ENCODE measurements at places on chromosomes 1 and 21.

GRCh38 chr1:71693581-71693980 is 588.8 kb downstream of the NEGR1 start:
- DNase-seq: no peak

GRCh38 chr1:109470245-109470644 is 3.9 kb downstream of the SYPL2 start:
- DNase-seq: no peak

DNA sequence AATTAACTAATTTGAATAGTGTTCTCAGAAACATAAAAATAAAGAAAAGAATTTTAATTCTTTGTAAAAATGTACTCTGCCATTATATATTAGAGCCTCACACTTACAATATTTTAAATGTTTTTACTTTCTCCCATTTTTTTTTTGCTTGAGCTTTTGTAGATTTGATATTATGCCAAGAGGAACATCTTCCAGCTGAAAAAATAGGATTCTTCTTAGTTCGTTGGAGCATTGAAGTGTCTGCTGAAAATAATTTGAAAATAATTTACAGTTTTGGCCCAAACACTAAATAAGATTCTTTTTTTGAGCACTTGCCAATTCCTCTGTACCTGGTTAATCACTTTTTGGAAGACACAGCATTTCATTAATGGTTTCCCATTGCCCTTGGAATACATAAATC is 175.0 kb upstream of the COL11A1 start:
- no peak for DNase-seq

DNA sequence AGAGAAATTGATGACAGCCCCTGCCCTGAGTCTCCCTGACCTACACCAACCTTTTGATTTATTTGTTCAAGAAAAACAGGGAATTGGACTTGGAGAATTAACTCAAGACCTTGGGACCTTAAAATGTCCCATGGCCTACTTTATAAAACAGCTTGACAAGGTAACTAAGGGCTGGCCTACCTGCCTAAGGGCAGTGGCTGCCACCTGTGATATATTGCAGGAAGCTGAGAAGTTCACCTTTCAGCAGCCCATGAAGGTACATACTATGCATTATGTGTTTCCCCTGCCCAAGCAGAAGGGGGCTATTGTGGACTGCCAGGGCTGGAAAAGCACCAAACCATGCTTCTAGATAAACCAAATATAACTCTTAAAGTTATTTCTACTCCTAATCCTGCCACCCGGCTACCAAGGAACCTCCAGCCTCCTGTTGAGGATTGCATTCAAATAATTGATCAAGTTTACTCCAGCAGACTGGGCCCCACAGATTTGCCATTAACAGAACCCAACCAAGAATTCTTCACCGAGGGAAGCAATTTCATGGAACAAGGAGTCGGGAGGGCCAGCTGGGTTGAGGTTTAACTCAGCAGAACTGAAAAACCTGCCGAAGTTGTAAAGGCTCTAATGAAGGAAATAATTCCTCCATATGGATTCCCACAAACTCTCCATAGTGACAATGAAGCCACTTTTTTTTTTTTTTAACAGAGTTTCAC is 28.2 kb downstream of the LACTBL1 start:
- DNase-seq: no peak

GRCh38 chr1:35838693-35839245 is 31.0 kb downstream of the AGO4 start:
- peak; percentile 9 for DNase-seq

- DNase-seq: no peak
These were observed 15.1 kb downstream of the THBS3 start for GRCh38 chr1:155192346-155193274.

GRCh38 chr1:60583696-60584095 is 498.7 kb upstream of the NFIA start:
- no peak for DNase-seq

DNA sequence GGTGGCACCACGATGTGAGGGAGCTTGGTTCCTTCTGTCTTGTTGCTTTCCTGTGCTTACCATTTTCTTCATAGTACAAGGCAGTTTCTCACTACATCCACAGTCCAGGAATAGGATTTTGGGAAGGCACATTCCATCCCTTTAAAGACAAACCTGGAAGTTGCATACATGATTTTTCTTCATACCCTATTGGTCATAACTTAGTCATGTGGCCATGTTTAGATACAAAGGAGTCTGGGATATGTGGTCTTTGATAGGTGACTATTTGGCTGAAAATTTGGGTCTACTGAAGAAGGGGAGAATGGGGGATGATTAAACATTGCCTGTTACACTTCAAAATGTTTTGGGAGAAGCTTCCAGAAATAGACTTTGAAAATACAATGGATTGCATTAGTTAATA is 7.0 kb downstream of the DYRK1A start:
- DNase-seq: no peak

- DNase-seq: peak; percentile 40
These were observed 917 bp downstream of the STX12 start for GRCh38 chr1:27773826-27774445.

DNA sequence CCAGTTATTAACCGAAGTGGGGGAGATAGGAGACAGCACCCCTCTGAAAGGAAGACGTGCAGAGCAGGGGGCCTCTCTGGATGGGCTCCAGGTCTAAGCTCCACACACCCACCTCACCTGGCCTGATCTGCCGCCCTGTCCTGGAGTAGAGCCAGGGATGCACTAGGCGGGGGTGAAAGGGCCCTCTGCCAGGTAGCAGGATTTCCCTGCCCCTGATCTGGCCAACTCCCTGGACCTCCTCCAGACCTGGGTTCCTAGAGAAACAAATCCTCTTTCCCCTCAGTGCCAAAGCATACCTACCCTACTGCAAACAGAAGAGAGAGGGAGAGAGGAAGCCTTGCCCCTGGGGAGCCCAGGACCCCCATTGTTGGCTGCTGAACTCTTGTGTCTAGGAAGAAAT is 2.0 kb downstream of the CRABP2 start:
- DNase-seq: no peak

DNA sequence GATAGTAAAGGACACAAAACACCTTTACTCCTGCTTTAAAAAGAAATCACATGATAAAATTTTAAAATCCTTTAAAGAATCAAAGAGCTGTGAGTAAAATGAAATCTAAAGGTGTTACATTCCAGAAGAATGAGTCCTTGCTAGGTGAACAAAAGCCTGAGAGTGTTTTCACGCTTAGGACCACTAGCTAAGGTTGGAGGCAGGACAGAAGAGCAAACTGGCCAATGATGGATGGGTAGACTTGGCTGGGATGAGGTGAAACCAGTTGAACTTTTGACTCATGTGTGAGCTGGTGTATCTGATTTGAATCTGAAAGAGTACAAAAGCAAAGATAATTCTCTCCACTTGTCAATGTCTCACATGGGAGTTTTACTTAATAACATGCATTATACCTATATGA is 35.1 kb downstream of the CATSPERE start:
- DNase-seq: no peak

GRCh38 chr1:42931911-42932422 is 26.7 kb downstream of the SLC2A1 start:
- DNase-seq: no peak

- no peak for DNase-seq
These were observed 27.2 kb downstream of the CD34 start for GRCh38 chr1:207883660-207884250.

- no peak for DNase-seq
These were observed 1126.9 kb downstream of the KCNT2 start for GRCh38 chr1:195481293-195481692.

DNA sequence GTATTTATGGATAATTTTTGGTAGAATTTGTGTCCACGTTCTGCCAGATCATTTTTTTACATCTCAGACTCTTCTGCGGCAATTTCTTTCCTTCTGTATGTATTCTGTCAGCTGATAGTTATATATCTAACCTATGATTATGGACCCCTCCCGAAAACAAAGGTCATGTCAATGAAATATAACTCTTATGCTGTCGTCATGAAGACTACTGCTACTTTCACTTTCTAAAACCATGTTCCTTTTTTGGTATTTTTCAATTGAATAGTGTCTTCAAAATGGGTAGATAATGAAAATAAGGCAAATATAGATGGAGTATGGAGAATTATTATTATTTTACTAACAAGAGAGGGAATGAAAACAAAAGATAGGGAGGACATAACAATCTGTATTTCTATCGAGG is 3.2 kb downstream of the ANGPTL1 start:
- DNase-seq: peak; percentile 27

DNA sequence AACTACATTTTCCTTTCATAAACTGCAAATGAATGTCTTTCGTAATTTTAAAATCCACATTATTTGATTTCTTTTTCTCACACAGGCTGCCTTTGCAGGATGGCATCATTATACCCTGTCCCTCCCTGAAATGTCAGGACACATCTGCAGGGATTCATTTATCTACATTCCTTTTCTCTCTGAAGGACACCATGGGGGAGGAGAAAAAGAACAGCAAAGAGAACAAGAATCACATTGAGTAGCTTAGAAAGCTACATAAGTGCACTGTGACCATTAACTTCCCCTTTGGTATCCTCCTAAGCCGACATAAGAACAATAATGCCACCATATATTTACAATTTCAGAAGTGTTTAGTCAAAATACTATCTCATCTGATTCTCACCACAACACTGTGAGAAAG is 129.5 kb downstream of the PIGK start:
- DNase-seq: no peak

GRCh38 chr1:223756806-223757700 is 44.7 kb downstream of the CAPN2 start:
- no peak for DNase-seq

DNA sequence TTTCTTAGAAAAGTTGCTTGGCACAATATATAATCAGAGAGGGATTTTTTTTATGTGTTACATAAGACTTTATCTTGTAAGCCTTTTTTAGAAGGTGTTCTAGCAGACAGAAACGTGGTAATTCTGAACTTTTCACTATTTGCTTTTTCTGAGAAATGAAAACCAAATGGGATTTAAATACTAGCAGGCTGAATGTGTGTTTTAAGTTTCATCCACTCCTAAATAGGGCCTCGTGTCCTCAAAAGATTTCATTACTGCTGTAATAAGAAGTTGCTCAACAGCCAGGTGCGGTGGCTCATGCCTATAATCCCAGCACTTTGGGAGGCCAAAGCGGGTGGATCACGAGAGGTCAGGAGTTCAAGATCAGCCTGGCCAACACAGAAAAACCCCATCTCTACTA is 44.7 kb upstream of the FMO2 start:
- peak; percentile 12 for DNase-seq

GRCh38 chr21:32245971-32246370 is 32.9 kb downstream of the MIS18A start:
- DNase-seq: no peak

- peak; percentile 6 for DNase-seq
These were observed 22.8 kb downstream of the CDC7 start for GRCh38 chr1:91523482-91523881.

DNA sequence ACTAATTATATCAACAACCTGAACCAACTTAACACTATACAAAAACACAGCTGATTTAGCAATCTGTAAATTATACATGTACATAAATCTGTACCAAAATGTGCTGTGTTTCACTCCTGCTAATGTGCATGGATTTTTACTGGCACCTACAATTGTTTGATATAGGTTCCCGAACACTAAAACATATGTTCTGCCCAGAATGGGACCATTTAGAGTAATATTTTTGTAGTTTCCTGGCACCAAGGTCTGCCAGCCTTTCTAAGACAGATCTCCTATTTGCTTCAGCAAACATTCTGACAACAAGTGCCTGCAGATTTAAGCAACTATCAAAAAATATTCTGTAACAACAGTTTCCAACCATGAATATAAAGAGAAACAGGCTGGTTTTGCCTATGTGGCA is 4.2 kb downstream of the KCNH1 start:
- no peak for DNase-seq

- DNase-seq: peak; percentile 87
These were observed 1.2 kb downstream of the CD160 start for GRCh38 chr1:145720556-145720877.

GRCh38 chr1:51629918-51630317 is 13.0 kb downstream of the OSBPL9 start:
- DNase-seq: no peak

- DNase-seq: peak; percentile 56
These were observed 1.2 kb downstream of the SAMD11 start for GRCh38 chr1:924656-925560.

GRCh38 chr1:86696522-86696921 is 7.9 kb upstream of the SH3GLB1 start:
- no peak for DNase-seq

DNA sequence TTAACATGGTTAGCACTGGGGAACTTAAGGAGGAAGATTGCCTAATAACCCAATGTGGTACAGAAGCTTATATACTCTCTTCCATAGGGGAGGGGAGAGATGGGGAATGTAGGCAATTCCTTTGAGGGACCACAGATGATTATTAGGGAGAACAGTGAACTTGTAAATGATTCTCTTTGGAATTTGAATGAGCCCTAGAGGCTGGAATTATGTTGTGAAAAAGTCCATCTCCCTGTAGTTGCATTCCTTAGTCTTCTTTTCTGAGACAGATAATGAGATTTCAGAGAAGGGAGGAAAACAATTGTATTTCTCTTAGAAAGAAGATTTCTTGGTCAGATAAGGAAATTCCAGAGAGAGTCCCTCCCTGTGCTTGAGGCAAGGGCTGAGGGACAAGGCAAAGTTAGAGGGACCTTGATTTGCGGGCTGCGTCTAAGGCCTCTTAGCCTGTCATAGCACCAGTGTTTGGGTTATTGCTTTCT is 89.0 kb upstream of the HMCN1 start:
- peak; percentile 75 for DNase-seq

DNA sequence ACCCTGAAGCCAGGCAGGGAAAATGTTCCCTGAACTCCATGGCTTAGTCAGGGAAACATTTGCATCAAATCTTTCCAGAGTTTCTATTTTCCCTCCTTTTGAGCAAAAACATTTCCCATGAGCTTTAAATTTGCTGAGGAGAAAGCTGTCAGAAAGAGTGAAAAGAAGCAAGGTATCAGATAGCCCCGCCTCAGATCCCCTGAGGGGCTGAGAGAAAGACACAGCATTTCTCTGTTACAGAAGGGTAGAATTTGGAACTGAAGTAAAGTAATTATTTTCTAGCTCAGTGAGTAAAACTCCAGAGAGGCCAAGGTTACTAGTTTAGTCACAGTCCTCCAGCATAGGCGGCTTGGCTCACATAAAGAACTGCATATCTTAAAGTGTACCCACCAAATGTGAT is 10.6 kb downstream of the FMO1 start:
- DNase-seq: no peak

GRCh38 chr1:244325056-244325758 is 126.5 kb downstream of the ADSS2 start:
- DNase-seq: no peak

GRCh38 chr1:150387200-150387599 is 23.3 kb downstream of the RPRD2 start:
- no peak for DNase-seq

GRCh38 chr21:44822484-44823178 is 4.8 kb upstream of the SUMO3 start:
- no peak for DNase-seq

- DNase-seq: no peak
These were observed 96.9 kb downstream of the MAB21L3 start for GRCh38 chr1:116208136-116208535.

DNA sequence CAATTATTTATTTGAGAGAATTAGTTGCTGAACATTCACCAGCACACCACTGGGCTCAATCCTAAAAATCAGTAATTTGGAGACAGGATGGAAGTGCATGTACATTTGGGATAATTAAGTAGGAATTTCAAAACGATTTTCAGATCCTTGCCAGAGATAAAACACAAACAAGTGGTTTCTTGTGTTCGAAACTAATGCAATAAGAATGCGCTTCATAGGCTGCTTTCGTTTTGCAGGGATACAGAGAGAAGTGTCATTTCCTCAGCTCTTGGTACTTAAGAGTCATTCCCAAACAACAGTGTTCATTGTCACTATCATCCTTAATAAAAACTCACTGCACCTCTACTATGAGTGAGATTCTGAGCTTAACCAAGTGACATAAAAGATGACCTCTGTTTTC is 20.6 kb upstream of the USP24 start:
- DNase-seq: peak; percentile 87
